H9 (cell line): ENCODE measurements at places on chromosomes 2 and 18.

DNA sequence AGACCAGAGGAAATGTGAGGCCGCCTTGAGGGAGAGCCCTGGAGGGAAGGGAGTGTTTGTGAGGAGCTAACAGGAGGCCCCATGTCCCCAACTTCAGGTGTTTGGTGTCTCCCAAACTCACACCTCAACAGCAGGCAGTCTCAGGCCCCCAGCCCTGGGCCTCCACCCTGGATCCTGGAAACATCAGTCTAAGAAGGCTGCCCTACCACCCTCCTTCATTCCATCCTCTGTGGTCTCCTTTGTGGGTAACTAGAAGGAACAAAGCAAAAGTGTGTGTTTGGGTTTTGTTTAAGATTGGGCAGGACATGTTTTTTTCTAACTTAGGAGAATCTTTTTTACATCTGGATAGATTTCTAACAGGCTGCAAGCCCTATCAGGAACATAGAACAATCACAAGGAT, 404.3 kb downstream of the BCL11A start:
- DNase-seq = no peak

DNA sequence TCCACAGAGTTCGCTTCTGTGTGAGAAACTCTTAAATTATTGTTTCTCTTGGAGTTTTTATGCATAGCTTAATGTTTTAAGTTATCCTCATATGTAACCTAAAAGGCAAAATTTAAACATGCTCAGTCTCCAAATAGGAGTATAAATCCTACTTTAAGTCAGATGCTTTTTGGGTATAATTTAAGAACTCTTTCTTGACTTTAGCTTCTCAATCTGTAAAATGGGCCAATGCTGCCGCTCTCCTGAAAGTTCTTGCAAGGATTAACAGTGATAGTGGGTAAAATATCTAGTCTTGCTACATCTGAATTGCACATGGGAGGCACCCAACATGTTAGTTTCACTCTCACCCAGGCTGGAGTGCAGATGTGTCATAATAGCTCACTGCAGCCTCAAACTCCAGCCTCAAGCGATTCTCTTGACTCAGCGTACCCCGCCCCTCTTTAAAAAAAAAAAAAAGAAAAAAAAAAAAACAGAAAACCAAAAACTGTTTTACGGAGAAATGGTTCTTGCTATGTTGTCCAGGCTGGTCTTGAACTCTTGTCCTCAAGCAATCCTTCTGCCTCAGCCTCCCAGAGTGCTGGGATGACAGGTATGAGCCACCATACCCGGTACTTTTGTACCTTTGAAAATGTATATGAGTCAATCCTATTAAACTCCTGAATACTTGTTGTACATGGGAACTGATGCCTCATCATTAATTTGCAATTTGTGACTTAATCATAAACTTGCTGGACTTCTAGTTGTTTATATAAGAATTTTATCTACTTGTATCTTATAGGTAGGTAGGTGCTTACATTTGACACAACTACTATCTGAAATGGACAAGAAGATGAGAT, 1.8 kb downstream of the FBXO48 start:
- no peak for DNase-seq

GRCh38 chr2:219442256-219443015, 7.8 kb downstream of the SPEG start:
- no peak for DNase-seq

- no peak for DNase-seq
Observed at GRCh38 chr2:86435531-86435930, 5.6 kb upstream of the KDM3A start.

DNA sequence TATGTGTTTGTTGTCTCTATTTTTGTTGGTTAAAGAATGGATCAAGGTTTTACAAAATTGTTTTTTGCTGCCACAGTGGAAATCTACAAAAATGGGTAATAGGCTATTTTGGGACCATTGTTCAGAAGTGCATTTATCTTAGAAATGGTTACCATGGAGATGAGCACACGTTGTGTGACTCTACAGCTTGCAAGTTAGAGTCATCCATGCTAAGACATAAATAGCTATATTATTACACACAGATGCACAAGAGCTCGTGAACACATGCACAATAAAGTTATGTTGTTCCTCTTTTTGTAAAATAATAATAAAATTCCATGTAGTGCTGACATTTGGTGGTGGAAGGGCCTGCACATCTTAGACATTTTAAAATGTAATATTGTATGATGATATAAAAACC, 15.5 kb upstream of the DUSP19 start:
- no peak for DNase-seq

- DNase-seq = no peak
Observed at GRCh38 chr18:44803019-44803650, 122.4 kb downstream of the SETBP1 start.

GRCh38 chr2:120399889-120400240, 53.9 kb downstream of the INHBB start:
- no peak for DNase-seq

DNA sequence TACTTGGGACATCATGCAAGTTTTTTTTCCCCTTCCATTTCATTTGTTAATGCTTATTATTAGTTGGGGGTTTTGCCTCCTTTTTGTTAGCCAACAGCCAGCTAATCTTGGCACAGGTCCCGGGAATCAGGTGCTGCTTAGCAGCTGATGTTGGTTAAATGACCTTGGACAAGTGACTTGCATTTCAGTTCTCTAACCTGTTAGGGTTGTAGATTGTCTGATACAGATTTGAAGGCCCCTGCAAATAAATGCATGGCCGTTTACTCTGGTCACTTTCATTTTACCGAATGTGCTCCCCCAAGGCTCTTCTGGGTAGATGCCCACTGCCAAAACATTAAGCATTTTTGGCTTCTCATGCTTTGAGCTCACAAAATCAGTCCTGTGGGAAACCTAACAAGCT, 120.9 kb downstream of the SPTBN1 start:
- DNase-seq = no peak

DNA sequence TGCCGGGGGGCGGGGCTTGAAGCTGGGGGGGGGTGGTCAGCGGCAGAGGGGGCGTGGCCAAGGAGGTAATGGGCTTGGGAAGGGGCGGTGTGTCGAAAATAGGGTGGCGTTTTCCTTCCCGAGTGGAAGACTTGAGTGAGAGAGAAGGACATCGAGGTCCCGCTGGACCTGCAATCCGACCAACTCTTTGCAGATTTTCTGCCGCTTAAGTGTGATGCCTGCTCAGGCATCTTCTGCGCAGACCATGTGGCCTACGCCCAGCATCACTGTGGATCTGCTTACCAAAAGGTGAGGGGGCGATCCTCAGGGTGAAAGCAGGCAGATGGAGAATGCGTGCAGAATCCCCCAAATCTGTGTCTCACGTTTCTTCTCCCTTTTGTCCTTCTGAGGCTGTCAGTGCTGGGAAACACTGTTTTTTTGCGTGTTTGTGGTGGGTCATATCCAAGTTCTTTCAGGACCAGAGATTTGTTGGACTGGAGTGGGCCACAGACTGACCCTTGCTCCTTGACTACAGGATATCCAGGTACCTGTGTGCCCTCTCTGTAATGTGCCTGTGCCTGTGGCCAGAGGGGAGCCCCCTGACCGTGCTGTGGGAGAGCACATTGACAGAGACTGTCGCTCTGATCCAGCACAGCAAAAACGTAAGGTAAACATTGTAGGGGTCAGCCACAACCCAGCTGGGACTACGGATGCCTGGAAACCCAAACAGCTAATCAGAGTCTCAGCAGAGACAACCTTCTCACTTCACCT, 727 bp downstream of the ZFAND2B start:
- DNase-seq = no peak

GRCh38 chr18:29154758-29155725, 978.1 kb upstream of the CDH2 start:
- no peak for DNase-seq

DNA sequence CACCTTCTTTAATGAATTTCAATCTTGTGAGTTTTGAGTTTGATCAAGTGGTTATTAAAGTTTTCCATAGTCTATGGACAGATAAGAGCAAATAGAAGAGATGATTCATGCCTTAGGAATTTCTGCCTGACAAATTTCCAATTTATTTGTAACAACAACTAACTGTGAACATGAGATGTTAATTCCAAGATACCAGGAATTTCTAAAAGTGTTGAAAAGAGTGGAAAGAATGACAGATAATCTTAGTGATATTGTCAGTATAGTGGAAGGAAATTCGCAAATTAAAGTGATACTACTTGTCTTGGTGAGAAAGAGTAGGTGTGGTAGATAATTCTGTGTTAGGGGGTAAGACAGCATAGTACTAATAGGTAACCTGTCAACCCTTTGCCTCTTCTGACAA, 82.4 kb downstream of the AGPS start:
- DNase-seq = no peak

- DNase-seq = no peak
Observed at GRCh38 chr2:74093426-74093825, 54.3 kb downstream of the BOLA3 start.

DNA sequence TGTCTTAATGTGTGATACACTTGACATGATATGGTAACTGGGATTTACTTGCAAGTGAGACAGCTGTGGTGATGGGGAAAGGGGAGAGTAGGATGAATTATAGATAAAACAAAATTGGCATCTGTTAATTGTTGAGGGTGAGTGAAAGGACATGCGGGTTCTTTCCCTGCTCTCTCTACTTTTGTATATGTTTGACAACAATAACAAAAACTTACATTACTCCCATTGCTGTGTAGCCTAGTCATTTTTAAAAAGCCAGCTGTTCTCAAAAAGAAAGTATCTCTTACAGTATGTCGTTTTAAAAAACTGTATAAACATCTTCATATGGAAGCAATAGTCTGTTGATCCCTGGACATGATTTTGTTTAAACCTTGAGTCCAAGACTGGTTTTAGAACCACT, 117.6 kb downstream of the MYO1B start:
- no peak for DNase-seq
